ENCODE measurements at places on chromosomes 7 and 10.

- DNase-seq, result no peak
Observed at GRCh38 chr10:74500816-74501215, 325.6 kb upstream of the KAT6B start.

GRCh38 chr10:29176845-29177832 lies 111.7 kb upstream of the LYZL1 start:
- no peak for DNase-seq

- no peak for DNase-seq
Observed at GRCh38 chr10:79245539-79246208, 101.6 kb upstream of the PPIF start.

- DNase-seq, result no peak
Observed at GRCh38 chr7:135151132-135151531, 3.3 kb downstream of the TMEM140 start.

GRCh38 chr7:99762680-99763327 lies 21.2 kb downstream of the CYP3A4 start:
- no peak for DNase-seq

GRCh38 chr10:114508376-114508775 lies 104.1 kb upstream of the AFAP1L2 start:
- DNase-seq, result no peak

- DNase-seq, result no peak
Observed at GRCh38 chr10:87983716-87984115, 120.3 kb downstream of the PTEN start.

- no peak for DNase-seq
Observed at GRCh38 chr10:72888151-72888638, 5.3 kb upstream of the OIT3 start.

Data from NCI-H1694 treated with DMSO at 0.1 percent for 48 hours (cell line).